ENCODE measurements at places on chromosomes 3 and 15. TPM values are rescaled to one million over a fixed set of nuclear protein-coding genes. Genes with fewer than 3 reads are reported as not detected.

DNA sequence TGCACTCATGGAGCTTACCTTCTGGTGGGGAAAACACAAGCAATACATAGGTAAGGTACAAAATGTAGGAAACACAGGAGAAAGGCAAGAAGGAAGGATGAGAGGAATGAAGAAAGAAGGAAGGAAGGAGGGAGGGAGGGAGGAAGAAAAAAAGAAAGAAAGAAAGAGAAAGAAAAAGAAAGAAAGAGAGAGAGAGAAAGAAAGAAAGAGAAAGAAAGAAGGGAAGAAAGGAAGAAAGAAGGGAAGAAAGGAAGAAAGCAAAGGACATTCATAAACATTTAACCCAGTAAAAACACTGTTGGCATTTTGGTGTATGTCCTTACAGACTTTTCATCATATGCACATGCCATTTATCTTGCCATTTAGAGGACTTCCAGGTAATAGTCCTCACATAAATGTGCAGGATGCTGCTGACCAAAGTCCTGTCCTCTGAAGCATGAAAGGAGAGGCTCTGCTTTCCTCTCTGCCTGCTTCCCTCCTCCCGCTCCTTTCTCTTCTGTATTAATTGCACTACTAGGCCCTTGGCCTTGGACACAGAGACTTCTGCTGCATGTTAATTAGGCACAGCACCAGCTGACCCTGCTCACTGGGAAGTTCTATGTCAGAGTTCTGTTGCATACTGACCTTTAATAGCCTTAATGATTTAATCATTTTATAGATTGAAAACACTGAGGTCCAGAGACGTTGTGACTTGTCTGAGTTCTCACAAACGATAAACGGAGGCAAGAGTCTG is 29.7 kb upstream of the NDUFB4 start:
- no peak for DNase-seq

DNA sequence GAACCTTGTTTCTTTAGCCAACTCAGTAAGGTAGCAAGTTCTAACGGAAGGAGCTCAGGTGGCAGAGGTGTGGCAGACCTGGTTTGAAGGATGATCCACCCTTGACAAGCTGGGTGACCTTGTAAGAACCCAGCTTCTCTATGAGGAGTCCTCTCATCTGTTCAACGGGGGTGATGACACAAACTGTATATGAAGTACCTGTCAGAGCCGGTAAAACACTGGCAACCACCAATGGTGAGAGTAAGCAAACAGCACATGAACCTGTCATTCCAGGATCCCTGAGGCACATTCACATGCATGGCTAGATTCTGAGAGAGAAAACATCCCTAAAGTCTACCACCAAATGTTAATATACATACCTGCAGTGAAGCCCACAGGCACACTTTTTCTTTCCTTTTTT is 2.4 kb downstream of the SCAP start:
- DNase-seq, result no peak

ST8SIA2 gene
- 6.9 TPM for polyA plus RNA-seq

DNA sequence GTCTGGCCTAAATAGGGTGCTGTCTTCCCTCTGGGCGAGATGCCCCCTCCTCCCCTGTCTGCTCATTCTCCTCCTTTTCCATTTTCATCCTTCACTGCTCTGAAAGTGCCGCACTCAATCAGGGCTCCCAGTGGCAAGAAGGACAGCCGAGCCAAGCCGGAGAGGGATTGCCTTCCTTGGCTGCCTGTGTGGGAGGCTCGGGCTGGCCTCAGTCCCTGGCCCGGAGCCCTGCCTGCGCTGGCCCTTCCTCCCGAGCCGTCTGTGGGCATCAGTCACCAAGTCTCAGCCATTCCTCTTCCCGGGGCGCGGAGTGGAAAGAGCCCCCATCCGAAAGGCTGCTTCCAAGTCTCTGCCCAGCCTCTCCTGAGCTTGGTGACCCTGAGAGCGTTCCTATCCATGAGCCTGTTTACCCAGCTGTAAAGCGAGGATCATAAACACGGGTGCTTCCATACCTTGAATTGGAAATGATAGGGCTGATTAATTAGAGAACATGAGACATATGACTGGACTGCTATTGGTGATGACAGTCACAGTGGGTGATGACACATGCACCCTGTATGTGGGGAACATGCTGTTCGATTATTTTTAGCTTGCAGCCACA is 59.1 kb upstream of the TLE3 start:
- DNase-seq, result no peak

DNA sequence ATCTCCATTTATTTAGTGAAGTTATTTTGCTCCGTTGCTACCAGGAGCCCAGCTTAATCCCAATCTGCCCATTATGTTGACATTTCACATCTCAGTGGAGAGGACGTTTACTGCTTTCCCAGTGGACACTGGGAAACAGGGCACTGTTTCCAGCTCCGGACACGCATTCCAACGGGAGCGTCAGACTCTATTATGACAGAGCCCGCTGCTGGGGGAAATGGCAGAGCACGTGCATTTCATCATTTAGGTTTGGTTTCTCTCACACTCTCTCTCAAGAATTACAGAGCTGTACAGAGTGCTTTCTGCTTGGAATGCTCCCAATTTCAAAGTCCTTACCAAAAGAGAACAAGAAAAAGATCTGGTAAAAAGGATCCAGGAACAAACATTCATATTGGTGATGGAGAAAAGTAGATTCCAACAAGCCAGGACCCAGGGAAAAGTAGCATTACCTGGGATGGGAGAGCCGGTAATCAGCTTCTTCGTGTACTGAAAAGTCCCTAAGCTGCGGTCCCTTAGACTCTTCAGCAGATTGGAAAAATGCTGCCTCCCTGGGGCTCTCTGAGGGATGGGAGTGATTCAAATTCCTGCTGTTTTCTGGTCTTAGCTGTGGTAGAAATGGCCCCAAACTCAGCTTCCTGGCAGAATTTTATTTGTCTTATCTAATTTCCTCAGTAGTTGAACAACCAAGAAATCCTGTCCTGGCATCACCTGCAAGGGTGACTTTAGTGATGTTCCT is 136.0 kb upstream of the THBS1 start:
- DNase-seq, result no peak

DNA sequence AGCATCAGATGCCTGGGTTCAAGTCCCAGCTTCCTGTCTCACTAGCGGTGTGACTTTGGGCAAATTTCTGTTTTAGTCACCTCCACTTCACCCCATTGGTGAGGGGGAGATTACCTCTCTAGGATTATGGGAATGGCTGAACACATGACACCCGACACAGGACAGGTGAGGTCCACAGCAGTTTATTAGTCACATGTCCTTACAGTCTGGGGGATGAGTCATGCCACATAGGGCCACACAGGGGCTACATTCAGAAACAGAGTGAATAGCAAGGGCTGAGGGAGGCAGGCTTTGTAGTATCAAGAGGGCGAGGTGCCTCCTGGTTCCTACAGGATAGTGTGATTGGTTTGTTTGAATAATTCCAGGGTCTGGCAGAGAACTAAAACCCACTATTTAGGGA is 15.2 kb upstream of the ITGA11 start:
- DNase-seq, result no peak

Measured in left renal pelvis (tissue), 4 donors.